ENCODE measurements at places on chromosomes 5 and 9.

DNA sequence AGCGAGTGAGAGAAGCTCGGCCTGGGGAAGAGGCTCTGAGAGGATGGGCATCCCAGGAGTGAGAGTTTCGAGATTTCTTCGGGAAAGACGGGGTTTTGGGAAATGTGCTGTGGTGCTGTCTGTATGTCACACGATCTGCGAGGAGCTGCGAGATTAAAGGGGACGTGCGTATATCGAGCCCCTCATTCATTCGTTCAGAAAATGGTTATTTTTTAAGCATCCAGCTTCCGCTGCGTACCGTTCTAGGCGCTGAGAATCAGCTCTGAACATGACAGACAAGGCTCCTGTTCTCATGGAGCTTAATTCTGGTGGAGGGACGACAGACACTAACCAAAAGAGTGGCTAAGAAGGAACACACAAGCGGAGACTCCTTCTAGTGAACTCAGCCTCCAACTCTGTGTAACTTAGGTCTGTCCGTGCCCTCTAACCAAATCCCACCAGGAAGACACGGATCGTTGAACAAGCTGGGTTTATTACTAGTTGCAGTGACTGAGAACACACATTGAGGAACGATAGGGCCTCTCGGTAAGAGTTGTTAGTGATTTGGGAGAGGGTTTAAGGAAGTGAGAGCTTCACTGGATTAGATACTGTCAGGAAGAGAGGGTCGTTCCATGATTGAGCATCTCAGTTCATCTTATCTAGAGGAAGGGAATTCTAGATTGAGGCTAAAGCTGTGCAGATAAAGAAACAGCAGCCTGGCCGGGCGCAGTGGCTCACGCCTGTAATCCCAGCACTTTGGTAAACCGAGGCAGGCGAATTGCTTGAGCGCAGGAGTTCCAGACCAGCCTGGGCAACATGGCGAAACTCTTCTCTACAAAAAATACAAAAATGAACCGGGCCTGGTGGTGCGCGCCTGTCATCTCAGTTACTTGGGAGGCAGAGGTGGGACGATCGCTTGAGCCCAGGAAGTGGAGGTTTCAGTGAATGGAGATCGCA lies 1.0 kb upstream of the FBXW11 start:
- DNase-seq = peak; percentile 26

DNA sequence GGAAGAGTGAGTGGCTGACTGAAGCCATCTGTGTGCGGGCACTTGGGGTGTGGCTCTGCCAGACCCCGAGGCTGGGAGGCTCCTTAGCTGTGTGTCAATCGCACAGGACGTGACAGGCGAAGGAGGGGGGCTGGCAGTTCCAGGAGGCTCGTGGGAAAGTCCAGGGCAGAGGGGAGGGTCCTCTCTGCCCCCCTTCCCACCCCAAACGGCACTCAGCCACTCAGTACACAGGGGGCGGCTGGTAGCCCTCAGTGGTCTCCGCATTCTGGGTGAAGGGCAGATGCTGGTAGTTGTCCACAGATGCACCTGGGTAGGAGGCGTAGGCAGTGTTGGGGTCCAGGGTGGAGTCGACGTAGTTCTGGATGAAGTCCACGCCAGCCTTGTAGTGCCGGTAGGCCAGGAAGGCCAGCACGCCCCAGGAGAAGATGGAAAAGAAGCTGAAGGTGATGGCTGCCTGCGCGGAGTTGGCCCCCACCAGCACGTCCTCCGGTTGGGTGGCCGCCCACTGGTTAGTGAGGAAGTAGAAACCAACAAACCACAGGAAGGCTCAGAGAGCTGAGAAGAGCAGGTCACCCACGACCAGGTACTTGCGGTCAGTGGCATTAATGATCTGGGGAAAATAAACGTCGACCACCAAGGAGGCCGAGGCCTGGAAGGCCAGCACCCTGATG lies 85.4 kb upstream of the CEP78 start:
- no peak for DNase-seq

DNA sequence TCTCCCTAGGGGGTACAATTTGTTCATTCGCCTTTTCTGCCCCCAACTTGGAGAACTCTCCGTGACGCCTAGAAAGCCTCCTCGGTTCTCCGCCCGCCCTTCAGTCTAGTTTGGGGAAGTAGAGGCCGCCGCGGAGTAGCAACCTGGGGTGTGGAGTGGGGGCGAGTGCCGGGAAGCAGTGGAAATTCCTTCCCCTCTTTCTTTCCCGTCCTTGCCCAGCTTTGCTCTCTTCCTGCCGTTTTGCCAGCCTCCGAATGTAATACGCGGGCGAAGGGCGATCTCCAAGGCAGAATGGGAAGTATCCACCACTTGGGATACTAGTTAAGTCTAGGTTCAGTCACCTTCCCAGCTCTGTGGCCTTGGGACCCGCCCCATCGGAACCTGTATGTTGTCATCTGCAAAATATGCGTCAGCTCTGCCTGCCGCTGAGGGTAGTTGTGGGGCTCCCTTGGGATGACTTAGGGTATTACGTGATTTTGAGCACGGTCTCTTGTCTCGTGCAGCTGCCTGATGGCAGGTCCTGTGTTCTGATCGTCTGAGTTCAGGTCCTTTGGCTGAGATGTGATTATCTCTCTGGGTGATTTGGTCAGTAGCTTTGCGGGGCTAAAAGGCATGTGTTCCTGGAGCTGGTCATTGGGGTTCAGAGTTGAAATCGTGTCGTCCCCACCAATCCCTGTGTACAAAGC lies 724 bp downstream of the PAM start:
- peak; percentile 79 for DNase-seq

DNA sequence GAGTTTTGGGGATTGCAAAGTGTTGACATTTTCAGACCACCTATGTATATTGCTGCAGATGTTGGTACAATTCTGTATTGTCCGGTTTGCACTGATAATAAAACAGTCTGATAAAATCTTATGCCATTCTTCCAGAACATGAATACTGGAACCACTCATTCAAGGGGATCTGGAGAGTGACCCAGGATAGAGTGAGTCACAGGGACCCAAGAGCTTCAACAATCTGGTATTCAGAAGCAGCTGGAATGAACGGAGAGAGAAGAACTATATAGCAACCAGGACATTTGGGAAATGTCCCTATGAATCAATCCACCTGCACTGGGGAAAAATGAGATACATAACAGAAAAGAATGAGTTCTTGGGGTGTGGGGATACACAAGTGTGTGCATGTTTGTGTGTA lies 73.3 kb downstream of the SH3TC2 start:
- no peak for DNase-seq

GRCh38 chr9:120066315-120066714 lies 513.7 kb downstream of the CDK5RAP2 start:
- DNase-seq = no peak

GRCh38 chr9:115416299-115416698 lies 298.3 kb upstream of the TNC start:
- no peak for DNase-seq

- DNase-seq = no peak
Observed at GRCh38 chr9:125888211-125888610, 141.0 kb downstream of the PBX3 start.

DNA sequence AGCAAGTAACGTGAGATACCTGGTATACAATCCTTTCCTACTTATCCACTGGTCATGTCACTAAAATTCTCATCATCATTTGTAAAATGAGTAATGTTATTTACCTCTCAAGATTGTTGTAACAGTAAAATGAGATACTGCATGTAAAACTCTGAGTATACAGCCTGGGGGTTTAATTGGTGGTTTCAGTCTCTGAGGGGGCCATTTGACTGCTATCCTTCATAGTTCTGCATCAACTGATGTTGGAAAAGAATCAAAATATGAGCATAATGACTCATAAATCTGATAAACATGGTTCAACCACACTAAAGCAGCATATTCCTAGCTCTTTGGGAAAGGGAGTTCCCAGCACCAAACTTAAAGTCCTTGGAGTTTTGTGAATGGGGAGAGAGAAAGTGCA lies 181.0 kb upstream of the GHR start:
- DNase-seq = no peak

- DNase-seq = no peak
Observed at GRCh38 chr5:174425271-174425963, 299.0 kb upstream of the MSX2 start.

DNA sequence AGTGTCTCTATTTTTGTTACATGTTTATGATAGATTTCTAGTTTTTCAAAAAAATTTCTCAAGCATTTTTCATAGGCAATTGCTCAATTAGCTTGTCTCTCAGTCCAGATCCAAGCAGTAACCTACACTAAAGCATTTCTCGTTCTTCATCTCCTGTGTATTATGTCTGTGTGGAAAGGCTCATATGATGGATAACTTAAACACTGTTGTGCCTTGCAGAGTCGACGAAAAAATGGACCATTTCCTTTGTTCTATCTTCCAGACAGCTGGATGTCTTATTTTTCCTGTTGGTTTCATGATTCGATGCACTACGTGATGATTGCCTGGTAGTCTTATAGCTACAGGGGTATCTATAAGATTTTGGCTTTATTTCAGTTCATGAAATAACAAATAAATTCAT lies 347.8 kb downstream of the TRPM3 start:
- no peak for DNase-seq

DNA sequence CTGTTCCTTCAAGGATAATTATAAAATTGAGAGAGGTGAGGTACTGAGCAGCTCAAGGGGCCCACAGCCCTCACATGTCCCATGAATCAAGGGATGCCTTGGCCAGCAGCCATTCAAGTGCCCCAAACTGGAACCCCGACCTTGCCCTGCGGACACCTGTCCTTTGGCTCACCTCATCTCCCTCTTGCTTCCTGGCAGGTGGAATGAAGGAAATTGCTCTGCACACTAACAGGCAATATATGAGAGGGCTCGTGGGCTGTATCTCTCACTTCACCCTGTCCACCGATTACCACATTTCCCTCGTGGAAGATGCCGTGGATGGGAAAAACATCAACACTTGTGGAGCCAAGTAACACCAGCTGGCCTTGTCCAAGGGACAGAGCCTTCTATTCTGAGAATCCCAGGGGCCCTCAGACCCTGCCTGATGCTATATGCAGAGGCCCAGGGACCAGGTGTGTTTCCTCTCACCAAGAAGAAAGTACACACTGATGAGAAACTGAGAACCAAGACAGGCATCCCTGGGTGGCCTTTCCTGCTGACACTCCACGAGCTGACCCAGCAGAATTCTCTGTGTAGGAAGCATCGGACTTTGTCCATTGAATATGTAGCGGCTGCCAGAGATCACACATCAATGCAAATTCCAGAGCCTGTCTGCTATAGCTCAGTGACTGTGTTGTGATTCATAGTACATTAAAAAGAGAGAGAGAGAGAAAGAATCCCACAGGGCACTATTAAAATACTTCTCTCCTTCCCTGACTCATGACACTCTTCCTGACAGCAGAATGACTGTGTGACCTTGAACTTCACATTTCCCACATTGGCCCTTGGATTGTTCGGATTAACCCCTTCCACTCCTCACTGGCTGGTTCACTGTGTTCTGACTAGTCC lies 92.6 kb downstream of the LIFR start:
- no peak for DNase-seq

DNA sequence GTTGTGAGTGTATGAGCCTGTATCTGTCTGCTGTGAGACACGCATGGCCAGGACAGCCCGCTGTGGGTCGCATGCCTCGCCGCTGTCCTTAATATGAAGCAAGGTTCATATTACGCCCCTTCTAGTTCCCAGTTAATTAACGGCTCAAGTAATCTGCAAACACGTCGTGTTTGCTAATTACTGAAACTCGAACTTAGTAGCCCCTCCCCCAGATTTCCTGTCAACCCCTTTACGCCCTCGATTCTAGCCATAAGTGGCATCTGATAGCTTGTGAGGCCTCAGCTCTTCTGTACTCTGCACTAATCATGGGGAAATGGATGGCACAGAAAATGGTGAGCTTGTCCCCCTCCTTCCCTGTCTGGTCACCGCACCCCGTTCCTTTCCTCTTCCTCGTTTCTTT lies 116.9 kb upstream of the OTULINL start:
- no peak for DNase-seq

DNA sequence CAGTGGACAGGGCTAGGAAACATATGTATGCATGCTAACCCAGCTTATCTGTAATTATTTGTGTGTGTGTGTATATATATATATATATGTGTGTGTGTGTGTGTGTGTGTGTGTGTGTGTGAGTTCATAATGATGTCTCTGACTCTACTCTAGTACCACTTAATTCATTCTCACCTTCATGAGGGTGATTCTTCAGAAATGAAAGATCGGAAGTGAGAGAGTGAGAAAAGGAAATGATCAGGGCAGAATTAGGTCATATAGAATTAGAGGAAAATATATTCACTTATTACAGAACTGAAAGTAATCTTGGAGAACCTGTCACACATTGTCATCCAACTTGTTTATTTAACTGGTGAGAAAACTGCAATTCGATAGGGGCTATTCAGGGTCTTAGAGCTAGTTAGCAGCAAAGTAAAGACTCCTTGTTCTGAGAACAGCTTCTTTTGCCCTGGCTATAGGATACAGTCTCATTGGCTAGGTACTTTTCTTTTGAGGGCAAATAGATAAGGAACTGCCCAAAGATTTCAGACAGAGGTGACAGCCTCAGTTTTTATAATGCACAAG lies 58.8 kb downstream of the C9orf153 start:
- no peak for DNase-seq

DNA sequence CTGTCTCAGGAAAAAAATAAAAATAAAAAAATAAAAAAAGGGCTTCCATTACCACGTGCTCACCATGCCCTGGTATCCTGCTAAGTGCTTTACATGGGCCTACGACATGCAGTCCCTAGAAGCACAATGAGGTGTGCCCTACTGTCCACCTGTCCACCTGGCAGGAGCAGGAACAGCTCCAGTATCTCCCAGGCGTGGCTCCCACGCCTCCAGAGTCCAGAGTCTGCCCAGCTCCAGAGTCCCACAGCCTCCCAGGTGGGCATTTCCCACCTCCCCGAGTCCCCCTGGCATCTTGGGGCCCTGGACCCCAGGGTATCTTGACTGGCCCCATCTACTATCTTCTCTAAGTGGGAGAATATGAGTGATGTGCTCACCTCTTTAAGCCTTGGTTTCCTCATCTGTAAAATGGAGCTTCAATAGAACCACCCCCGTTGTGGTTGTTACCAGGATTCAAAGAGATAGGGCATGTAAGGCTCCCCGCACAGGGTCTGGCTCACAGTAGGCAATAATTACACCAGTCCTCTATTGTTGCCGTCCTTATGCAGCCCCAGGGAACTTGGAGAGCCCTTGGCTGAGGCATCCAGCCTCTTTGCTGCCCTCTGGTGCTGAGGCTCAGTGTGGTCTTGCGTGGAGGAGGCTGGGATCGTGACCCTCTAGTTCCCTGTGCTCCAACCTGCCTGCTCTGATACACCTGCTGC lies 8.9 kb downstream of the CXCL14 start:
- peak; percentile 27 for DNase-seq

DNA sequence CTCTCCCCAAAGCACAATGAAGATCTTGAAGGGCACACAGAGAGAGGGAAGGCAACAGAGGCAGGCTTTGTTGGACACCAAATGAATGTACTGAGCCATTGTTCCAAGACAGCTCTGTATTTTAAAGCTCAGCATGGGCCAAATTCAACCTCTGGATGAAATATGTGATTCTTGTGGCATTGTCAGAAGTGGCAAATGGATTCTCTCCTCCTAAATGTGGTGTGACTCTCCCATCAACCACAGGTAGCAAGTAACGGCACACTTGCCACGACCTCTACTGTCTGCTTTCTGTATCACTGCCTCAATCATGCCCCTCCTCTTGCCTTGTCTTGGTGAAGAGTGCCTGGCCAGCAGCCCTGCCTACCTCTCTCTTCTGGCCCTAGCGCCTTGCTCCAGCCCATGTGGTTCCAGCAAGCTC lies 6.1 kb upstream of the MOB3B start:
- DNase-seq = no peak

- no peak for DNase-seq
Observed at GRCh38 chr5:101539315-101539714, 636.2 kb upstream of the ST8SIA4 start.

GRCh38 chr9:68708513-68708912 lies 3.5 kb downstream of the PIP5K1B start:
- DNase-seq = no peak

Measured in stimulated activated CD4-positive, alpha-beta T cell treated with anti-CD3 and anti-CD28 coated beads, Interleukin-2, amount 100 ng/mL, for 24 hours (primary cell).